ENCODE measurements at places on chromosomes 5 and 9. TPM values are rescaled to one million over a fixed set of nuclear protein-coding genes. Genes with fewer than 3 reads are reported as not detected.

Gene PCDHB11
- 0.69 TPM for total RNA-seq

Gene AHRR
- 29.2 TPM for total RNA-seq

Gene LIX1
- not detected for total RNA-seq

Gene PNPLA7
- total RNA-seq: 1.8 TPM

Gene PTGDS
- total RNA-seq: 6.0 TPM
